Esophagus squamous epithelium (tissue), 5 donors: ENCODE measurements at places on chromosomes 7 and 10.

GRCh38 chr10:16809074-16809718 lies 8.0 kb downstream of the RSU1 start:
- no peak for DNase-seq

GRCh38 chr10:100742076-100742771 lies 3.2 kb upstream of the PAX2 start:
- DNase-seq, result no peak

GRCh38 chr7:139544645-139545044 lies 21.2 kb downstream of the CLEC2L start:
- no peak for DNase-seq

DNA sequence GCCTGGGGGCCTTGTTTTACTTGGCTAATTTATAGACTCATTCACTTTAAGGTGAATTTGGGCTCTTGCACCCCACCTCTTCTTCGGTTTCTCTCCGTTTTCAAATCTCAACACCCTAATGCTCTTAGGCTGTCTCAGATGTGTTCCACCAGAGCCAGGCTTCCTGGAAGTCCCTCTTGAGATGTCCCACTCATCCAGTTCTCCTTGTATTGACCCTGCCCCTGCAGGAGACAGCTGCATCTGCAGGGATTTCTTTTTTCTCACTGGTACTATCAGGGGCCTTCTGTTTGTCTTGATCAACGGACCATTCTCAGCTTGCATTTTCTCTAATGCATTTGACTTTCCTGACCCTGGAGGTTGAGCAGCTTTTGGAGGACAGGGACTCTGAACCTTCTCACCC lies 279.5 kb downstream of the GALNT17 start:
- no peak for DNase-seq

- DNase-seq, result no peak
These were observed 131.6 kb upstream of the KLF14 start for GRCh38 chr7:130865408-130866236.

- DNase-seq, result no peak
These were observed 38.0 kb upstream of the TARP start for GRCh38 chr7:38311329-38311937.

GRCh38 chr10:62000726-62001125 lies 99.2 kb downstream of the ARID5B start:
- no peak for DNase-seq

- DNase-seq, result no peak
These were observed 68.9 kb downstream of the RBM33 start for GRCh38 chr7:155713384-155713783.

GRCh38 chr7:130352194-130353074 lies 7.8 kb downstream of the CPA5 start:
- no peak for DNase-seq

GRCh38 chr10:78424723-78425122 lies 391.1 kb downstream of the RPS24 start:
- DNase-seq, result no peak

DNA sequence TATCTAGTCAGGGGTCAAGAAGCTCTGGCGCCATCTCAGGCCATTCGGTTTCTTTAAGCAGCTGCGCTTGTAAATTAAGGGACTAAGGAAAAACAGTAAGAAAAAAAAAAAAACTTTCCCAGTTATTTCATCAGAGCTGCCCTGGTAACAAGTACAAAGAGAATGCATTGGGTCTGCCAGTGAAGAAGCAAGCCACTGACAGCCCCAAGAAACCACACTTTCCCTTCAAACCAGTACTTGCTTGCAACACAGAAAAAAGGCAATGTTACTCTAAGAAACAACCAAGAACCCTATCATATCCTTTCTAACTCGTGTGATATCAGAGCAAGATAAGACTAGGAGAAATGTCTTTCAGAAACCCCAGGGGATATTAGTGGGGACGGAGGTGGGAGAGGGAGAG lies 40.6 kb upstream of the AOAH start:
- no peak for DNase-seq

DNA sequence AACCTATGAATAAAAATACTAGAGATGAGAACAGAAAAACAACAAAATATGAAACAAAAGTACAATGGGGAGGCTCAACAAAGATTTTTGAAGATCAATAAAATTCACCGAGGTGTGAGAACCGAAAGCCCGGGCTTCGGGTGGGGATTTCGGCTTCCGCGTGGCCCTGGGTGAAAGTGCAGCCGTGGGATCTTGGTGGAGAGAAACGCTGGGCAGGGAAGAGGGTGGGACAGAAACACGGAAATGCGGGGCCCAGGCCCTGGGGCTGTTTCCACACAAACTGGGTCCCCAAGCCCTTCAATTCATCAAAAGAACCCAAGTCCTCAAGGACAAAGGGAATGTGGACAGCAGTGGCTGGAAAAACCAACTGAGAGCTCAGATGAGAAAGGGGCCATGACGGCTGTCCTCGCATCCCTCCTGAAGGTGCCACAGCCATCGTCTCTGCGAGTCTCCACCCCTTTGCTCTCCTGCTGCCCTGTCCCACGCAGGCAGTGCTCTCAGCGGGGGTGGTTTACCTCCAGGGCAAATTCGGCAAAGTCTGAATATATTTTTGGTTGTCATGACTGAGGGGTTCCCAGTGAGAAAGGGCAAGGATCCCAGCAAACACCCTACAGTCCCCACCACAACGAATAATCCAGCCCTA lies 19.7 kb downstream of the FOXL3 start:
- no peak for DNase-seq

DNA sequence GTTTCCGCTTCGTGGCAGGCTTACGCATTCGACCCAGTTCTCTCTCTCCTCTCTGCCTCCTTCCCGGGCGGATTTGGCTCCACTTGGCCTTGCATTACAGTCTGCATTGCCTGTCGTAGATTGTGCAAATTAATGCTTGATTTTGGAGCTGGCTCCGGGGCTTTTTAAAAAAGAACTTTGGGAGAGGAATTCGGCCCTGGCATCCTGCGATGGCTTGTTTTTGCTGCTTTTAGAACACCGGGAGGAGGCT lies 767 bp downstream of the EIF4EBP2 start:
- no peak for DNase-seq

- DNase-seq, result no peak
These were observed 179.2 kb upstream of the BET1 start for GRCh38 chr7:94183289-94183749.

DNA sequence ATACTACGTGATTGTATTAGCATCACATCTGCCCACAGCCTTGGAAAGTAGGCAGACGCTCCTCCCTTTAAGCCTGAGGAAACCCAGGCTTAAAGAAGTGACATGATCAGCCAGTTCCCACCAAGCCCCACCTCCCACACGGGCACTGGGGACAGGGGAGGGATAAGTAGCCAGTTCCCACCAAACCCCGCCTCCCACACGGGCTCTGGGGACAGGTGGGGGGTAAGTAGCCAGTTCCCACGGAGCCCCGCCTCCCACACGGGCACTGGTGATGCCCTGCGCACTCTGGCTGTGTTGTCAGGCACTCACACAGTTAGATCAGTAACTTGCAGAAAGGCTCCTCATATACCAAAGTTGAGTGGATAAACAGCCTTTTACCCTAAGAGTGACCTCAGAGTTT lies 606.8 kb downstream of the PTPRN2 start:
- DNase-seq, result no peak

GRCh38 chr7:70703785-70704184 lies 428.2 kb upstream of the GALNT17 start:
- no peak for DNase-seq

DNA sequence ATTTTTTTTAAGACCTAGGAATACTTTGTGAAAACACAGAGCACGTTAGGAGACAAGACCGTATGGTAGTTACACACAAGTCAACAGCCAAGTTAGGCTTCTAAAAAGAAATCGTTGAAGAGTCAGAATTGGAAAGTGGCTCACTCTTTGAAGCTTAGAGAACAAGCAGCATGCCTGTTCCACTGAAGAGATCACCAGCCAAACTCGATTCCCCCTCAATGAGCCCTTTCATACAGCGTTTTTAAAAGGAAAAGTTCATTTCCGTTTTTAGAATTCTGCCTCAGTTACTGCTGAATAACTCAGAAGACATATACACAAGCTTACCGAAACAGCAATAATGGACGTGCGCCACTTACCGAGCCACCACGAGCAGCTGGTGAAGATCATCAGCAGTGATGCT lies 41.0 kb downstream of the MCMBP start:
- DNase-seq, result no peak
